ENCODE measurements at places on chromosomes 5 and 9. TPM values are rescaled to one million over a fixed set of nuclear protein-coding genes. Genes with fewer than 3 reads are reported as not detected.
A peak's percentile ranks its signal among the peaks of the same experiment; 100 is the strongest.

DNA sequence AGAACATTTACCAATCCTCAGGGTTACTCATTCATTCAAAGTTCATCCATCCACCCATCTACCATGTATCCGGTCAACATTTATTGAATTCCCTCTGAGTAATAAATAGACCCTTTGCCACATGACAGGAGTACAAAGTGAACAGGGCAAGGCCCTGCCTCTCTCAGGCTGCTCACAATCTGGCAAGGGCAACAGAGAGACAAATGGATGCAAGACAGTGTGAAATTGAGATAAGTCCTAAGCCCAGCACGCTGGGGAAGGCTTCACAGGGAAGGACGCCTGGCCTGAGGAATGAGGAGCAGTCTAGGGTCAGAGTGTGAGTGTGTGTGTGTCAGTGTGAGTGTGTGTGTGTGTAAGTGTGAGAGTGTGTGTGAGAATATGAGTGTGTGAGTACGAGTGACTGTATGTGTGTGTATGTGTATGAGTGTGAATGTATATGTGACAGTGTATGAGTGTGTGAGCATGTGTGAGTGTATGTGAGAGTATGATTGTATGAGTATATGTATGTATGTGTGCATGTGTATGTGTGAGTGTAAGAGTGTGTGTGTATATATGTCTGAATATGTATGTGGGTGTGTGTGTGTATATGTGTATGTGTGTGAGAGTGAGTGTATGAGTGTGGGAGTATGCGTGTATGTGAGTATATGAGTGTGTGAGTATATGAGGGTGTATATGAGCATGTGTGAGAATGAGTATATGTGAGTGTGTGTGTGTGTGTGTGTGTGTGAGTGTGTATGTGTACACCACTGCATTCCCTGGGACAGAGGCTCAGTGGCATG is 145.6 kb downstream of the FSTL4 start:
- DNase-seq, result no peak

DNA sequence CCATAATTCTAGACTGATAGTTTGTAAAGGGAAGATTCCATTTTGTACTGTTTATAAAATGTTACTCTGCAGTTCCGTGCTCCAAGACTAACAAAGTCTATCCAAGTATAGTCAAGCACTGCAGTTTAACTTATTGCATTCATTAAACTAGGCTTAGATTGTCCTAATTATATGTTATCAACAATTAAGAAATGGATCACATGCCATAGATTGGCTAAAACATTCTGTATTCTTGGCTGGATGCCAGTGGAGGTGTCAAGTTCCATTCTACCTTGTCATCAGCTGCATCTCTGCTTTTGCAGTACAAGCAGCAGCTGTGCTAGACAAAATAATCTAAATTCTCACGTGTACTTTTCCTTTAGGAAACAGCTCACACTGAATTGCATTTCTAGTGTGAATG is 69.4 kb upstream of the MEF2C start:
- peak; percentile 18 for DNase-seq

DNA sequence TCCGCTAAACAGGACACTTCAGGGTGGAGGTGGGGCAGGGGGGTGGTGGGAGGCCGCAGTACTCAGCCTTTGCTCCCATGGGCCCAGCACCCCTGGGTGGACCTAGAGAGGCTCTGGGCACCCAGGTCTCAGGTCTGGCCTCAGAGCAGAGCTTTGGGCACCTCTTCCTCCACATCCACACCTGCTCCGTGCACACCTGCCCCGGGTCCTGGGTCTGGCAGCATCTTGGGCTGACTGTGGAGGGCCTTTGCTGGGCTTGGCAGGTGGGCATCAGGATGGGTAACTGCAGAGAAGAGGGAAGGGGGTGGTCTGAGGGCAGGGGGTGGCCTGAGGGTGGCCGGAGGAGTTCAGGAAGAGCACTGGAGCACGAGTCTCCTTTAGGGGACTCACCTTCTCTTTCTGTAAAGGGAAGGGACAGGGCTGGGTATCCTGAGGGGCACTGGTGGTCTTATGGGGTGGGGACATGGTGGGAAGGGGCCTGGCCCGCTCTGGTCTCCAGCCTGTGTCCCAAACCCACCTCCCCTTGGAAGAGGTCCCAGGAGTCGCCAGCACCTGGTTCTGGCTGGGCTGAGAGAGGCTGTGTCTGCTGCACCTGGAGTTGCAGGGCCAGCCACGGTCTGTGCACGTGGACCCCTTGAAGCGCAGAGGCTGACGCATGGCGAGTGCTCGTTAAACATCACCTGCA is 106.7 kb upstream of the IER5L start:
- no peak for DNase-seq

DNA sequence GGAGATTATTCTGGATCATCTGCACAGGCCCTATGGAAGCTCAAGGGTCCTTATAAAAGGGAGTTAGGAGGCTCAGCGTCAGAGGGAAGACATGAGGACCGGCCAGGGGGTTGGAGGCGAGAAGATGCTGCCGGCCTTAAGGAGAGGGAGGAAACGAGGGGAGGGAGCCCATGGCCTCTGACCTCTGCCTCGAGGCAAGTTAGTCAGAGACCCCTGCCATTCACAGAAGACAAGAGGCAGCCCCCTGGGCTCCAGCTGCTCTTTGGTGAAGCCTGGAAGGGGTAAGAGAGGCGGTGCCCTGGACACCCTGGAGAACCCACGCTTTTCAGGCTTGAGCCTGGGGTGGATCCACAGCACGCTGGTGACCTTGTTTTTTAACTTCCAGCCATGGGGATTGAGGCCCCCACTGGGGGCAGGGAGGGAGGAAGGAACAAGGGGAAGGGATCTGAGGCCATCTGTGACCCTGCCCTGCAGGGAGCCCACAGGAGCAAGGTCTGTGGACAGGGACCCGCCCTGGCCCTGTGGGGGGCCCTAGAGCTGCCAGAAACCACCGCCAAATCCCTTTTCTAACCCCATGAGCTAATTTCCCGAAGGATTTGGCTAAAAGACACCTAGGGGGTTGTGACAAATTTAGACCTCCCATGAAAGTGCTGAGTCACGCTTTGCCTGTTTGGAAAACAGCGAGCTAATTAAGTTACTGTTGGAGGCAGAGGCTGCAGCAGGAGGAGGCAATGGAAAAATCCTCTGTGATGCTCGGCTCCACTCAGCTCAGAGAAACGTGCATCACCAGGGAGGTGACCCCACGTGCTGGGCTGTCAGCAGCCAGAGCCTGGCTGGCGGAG is 49.7 kb downstream of the OLFM1 start:
- peak; percentile 64 for DNase-seq

DNA sequence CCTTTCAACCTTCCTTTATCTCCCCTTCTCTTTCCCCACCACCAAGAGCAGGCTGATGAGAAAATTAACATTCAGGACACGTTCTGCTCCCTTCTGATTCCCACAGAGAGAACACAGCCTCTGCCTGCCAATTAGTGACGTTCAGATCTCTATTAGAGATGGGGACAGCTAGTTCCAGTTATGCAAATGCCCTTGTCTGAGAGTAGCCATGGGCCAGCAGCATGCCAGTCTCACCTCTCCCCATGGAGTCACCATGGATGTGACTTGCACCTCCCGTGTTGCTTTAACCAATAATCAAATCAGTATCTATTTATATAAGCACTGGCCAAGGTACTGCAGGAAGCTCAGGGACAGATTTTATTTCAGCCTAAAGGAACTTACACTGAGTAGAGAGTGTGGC is 61.3 kb downstream of the KCNIP1 start:
- DNase-seq, result no peak

DNA sequence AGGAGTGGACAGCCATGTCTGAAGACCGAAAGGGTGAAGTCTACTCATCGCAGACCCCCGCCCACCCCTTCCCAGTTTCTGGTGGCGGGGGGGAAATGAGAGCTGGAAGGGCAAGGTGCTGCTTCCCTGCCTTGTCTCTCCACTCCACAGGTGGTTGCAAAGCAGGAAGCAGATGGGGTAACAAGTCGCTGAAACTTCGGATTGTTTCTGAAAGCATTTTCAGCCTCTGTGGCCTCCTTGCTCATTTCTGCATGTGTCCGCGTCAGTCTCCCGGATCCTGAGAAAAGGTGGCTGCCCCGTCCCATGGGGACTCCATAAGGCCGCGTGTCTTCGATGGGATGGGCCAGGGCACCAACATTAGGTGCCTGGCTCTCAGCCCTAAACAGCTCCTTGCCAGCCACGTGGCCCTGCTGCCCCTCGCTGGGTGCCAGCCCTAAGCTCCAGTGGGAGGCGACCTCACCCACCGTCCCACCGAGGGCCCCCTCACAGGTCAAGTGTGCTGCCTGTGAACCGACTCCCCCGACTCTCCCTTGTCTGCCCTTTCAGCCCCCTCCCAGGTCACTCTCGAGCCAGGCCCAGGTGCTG is 971 bp downstream of the PHYKPL start:
- no peak for DNase-seq

C9orf40 gene
- total RNA-seq, result 21.6 TPM

FOXD4L5 gene
- total RNA-seq, result 0.07 TPM
